ENCODE measurements at places on chromosomes 16 and 17.

DNA sequence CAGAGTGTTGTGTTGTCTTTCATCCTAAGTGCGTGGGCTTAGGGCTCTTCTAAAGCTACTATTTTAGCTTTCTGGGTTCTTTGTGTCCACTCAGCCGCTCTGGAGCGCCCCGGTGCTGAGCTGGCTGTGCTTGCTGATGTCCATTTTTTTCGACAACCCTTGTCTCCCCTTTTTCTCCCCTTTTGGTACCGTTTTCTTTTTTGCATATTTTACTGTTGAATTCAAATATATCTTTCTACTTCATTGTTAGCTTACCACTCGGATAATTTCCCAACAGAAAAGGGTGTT is 1.2 kb downstream of the SRRM2 start:
- no peak for DNase-seq

- no peak for DNase-seq
Measured at GRCh38 chr16:49578435-49579024, 204.9 kb downstream of the C16orf78 start.

DNA sequence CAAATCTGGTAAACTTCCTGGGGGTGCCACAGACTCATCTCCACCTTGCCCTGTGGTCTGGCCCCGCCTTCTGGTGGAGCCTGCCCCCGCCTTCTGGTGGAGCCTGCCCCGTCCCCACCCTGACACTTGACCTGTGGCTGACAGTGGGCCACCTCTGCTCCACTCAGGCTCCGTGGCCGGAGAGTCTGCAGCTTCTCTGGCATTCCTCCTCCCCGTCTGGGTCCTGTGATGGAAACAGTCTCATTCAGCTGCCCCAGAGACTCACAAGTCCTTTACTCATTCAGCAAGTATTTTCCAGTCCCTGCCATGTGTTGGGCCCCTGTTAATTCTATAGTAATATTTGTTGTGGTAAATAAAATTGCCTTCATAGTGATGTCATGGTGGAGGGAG is 21.0 kb upstream of the G6PC1 start:
- DNase-seq = no peak

DNA sequence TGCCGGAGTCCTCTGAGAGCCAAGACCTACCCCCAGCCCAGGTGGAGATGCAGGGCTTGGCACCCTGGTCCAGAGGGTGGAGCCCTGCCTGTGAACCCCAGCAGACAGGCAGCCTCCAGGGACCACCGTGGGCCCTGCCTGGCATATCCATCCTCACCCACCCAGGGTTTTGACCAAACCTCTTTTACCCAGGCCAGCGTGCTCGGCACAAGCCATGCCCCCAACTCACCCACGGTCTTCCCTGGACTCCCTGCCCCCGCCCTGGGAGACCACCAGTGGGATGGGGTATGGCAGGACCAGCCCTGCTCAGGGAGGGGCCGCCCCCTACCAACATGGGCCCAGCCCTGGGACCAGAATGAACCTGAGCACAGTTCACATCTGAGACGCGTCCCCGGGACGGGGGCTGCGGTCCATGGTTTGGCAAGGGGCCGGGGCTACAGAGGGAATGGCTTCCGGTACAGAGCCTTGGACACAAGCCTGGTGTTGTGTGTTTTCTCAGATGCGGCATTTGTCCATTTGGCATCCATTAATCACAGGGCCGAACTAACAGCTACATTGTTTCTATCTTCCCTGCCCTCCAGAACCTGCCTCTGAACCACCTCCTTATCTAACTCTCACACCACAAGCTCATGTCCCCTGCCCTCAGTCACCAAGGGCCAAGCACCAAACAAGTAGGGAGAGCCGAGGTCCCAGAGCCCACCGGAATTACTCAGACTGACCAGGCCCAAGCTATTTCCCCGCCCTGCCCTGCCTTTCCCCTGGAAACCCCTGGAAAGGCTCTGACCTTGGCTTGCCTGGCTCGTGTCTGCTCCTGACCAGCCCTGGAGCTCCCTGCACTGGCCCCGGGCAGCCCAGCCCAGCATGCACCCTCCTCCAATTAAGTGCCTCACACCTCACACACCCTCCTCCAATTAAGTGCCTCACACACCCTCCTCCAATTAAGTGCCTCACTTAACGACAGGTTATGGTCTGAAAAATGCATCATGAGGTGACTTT is 14.1 kb downstream of the HS3ST6 start:
- no peak for DNase-seq
